Fibroblast of upper back skin (primary cell): ENCODE measurements at places on chromosomes 13 and 19.

GRCh38 chr19:4409123-4409933, 6.9 kb downstream of the CHAF1A start:
- DNase-seq = no peak

DNA sequence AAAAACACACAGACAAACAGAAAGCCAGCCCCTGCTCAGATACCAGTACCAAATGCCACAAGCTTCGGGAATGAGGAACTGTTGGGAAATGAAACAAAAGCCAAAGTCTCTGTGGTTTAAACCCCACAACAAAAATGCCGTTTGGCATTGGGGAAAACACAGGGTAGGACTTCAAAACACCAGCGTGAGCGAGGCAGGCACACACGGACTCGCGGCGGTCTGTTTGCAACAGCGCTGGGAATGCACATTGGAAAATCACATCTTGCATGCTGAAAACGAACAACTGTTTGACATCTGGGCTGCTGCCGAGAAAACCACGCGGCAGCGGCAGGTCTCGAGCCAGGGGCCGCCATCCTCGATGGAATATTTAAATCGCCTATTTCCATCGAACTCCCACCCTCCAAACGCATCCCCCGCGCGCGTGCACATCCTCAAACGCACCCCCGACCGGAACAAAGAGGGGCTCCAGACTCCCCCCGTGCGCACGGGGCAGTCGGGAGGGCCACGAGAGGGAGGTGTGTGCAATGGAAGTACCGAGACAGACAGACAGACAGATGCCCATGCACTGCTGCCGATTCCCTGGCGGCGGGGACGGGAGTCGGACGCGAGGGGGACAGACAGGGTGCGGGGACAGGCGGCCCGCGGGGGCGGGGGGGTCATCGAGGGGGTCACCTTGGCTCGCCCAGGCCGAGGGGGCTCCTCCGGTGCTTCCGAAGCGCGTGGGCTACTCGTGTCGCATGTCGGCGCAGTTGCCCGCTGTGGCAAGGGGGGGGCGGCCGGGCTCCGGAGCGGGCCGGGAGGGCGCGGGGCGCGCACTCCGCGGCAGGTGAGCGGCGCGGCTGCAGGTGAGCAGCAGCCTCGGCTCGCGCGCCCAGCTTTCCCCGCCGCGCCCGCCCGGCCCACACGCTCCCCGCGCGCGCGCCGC, at the start of gene GPR12:
Gene GPR12 (minus strand): TSS at position 880 of the 925 bp plus-strand sequence. CDS start 959 bp downstream, outside the sequence.
- no peak for DNase-seq

GRCh38 chr13:38590796-38591507, 95.9 kb upstream of the FREM2 start:
- DNase-seq = no peak

DNA sequence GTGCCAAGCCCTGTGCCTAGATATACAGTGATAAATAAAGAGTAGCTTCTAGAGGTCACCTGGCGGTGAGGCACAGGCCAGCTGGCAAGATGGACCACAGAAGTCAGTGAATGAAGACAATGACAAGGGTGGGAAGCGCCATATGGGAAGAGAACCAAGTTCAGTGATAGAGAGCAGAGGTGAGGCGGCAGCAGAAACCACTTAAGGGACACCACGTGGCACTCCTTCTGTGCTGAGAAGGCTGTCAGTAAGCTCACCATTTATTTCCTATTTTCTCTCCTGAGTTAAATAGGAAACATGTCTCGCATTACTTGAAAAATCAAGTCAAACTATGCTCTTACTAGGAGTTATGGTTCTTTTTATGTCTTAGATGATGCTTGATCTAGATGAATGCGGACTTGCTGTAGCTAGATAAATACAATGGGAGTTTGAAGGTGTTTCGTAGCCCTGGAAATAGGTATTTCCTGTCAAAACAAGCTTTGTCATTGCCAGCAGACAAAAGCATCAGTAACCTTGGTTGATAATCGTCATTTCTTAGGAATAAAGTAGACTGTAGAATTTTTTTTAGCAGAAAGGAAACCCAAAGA, 17.8 kb downstream of the ALOX5AP start:
- no peak for DNase-seq

DNA sequence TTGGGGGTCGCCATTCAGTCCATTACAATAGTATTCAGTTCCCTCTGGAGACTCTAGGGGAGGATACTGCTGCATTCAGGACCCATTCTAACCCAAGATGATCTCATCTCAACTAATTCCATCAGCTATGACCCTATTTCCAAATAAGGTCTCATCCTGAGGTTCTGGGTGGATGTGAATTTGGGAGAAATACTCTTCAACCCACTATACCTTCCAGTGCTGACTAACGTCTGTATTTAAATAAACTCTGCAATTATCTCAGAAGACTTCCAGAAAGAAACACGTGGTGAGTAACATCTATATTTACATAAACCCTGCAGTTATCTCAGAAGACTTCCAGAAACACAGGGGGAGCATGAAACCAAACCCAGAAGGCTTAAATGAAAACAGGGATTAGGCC, 1300.7 kb downstream of the PCDH9 start:
- DNase-seq = no peak

GRCh38 chr19:6273701-6274601, 5.8 kb downstream of the MLLT1 start:
- peak; percentile 79 for DNase-seq

- no peak for DNase-seq
These were observed 240.2 kb upstream of the MAB21L1 start for GRCh38 chr13:35716729-35717128.

DNA sequence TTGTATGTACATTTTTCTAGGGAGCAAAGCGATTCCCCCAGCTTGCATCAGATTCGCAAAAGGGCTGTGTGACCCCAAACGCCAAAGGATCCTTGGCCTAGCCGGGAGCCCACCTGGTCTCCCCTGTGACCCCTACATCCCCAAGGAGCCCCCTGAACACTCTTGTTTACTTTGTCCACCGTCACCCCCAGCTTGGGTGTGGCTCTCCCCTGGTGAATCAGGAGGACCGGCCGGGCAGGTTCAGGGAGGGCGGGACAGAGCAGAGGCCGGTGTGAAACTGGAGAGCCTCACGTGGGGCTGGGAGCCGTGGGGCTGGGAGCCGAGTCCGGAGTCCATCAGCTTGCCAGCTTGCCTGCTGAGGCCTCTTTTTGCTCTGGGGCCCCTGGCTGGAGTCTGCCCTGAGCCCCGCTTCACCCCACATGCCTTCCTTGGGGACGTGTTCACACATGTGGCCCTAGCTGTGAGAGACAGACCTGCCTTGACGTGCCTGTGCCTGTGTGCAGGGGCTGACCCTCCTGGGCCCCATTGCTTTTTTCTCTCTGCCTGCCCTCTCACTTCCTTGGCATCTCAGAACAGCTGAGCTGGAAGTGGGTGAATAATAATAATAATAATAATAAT, 2.0 kb downstream of the ITPKC start:
- no peak for DNase-seq

GRCh38 chr19:49890349-49891311, 6.1 kb downstream of the IL4I1 start:
- DNase-seq = peak; percentile 7
